ENCODE measurements at places on chromosomes 11 and 22. TPM values are rescaled to one million over a fixed set of nuclear protein-coding genes. Genes with fewer than 3 reads are reported as not detected.
A peak's percentile ranks its signal among the peaks of the same experiment; 100 is the strongest.

DNA sequence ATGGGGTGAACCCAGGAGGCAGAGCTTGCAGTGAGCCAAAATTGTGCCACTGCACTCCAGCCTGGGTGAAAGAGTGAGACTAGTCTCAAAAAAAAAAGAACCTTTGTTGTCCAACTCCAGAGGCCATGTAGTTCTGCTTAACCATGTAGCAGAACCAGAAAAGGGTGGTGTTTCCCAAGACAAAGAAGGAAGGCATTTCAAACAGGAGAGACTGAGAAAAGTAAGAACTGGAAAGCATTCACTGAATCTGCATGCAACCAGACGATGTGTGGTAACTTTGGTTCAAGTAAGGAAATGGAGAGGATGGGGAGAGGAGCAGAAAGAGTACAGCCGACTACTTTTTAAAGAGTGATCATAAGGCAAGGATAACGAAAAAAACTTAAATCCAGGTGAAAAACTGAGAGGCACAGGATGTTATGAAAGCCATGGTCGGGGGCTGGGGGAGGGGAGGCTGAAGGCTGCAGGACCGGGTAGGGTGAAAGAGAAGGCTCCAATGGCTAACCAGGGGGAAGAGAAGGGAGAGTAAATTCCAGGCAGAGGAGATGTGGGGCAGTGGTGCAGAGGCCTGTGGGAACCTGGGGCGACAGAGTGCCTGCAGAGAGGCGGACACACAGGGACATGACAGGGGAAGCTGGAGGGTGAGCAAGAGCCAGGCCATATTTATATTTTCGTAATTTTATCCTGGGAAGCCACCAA, 48.8 kb downstream of the MAPK1 start:
- no peak for DNase-seq

DNA sequence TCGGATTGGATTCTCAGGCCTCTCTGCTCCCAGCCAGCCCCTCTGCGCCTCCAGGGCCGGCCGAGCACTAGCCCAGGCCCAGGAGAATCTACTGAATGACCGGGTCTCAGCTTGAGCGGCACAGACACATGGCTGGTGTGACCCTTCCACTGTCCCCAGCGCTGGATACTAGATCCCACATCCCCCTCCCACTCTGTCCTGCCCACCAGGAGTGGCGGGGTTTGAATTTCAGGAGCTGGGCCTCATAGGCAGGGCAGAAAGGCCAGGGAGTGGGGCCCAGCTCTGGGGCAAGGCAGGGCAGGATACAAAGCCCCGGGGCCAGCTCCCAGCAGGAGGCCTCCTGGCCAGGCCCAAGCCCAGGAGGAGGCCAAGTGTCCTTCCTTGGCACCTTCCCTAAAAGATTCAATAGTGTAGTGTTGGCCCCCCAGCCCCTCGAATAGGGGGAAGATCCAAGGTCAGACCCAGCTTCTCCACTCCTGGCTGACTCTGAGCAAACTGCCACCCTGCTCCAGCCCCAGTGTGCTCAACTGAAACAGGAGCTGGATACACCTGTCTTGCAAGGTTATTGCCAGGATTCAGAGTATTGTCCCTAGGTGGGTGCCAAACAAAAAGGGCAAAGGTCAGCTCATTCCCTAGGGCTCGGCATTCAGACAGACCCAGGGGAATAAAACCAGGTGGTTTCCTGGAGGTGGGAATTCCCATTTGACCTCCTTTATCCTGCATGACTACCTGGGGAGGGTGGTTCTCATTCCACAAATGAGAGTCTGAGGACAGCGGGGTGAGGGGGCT, 22.5 kb upstream of the TCF20 start:
- DNase-seq = no peak

GRCh38 chr11:110027627-110028371, 65.4 kb upstream of the ZC3H12C start:
- DNase-seq = no peak

- no peak for DNase-seq
Observed at GRCh38 chr11:70116386-70117065, 38.4 kb downstream of the ANO1 start.

- DNase-seq = no peak
Observed at GRCh38 chr11:69467196-69467595, 14.3 kb upstream of the LINC01488 start.

DNA sequence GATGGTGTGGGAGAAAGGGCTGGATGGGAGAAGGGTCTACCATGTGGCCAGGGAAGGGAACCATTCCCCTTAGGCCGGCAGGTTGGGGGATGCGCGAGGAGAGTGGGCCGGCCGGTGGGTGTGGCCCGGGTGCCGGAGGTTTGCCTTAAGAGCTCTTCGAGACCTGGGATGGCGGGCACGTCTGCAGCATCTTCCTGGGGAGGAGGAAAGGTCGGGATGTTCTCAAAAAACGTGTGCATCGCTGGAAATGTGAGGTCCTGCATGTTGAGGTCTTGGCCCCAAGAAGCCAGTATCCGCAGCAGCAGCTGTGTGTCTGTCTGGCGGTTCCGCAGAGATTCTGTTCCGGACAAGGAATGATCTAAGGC, 1.4 kb downstream of the NAV2 start:
- no peak for DNase-seq

DNA sequence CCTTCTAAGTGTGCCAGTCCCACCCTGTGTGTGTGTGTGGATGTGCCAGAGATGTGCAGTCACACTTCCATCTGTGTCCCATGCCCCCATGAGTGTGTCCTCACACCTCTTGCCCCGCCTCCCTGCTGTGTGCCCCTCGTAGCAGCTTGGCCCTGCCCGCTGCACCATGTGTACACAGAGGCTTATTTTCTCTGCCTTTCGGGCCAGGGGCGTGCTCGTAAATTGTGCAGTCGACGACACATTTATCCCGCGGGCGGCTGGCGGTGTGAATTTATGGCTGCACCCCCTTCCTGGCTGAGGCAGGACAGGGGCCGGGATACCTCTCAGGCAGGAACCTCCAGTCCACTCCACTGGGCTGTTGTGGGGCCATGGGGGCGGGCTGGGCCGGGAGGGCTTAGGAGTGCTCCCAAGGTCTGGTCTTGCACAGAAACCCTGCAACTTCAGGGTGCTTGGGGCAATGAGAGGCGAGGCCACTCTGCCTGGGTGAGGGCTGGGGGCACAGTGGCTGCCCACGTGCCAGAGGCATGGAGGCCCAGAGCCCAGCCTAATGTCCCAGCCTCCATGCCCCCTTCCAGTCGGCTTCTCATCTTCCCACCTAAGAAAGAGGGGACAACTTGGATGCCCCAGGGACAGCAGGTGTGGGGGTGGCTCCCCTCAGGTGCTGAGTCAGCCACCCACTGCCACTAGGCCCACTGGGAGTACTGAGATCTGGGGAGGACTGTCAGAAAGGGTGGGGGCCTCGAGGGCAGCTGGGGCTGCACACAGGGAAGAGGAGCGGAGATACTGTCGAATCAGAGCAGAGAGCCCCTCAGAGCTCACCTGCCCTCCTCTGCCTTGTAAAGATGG, 12.5 kb downstream of the GP1BB start:
- no peak for DNase-seq

DNA sequence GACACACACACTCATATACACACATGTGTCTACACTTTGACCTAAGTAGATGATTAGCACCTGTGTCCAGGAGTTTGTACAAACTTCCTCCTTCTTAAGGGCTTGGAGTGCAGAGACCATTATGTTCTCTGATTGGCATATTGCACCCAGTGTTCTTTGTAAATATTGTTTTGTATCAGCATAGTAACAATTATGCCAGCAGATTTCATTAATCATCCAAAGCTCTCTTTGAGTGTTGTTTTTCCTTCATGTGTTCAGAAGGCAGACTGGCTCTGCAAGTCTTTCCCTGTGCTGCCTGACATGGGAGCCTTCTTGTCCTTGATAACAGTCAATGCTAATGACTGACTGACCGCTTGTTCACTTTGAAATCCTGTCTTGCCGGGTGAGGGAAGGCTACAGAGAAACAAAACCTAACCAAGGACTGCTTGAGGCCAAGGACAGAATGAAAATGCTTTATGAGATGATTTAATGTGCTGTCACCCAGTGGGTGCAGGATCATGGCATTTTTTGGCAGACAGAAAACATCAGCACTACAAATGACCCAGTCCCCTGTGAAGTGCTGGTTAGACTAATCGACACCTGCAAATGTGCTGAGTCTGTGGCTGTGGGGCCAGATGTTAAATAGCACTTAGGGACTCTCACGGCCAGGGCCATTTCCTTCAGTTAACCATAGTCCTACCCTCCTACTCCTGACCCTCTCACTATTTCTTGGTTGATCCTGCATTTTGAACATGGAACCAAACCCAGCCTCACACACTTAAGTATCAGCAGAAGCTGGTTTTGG, 6.6 kb upstream of the BARX2 start:
- DNase-seq = no peak

DNA sequence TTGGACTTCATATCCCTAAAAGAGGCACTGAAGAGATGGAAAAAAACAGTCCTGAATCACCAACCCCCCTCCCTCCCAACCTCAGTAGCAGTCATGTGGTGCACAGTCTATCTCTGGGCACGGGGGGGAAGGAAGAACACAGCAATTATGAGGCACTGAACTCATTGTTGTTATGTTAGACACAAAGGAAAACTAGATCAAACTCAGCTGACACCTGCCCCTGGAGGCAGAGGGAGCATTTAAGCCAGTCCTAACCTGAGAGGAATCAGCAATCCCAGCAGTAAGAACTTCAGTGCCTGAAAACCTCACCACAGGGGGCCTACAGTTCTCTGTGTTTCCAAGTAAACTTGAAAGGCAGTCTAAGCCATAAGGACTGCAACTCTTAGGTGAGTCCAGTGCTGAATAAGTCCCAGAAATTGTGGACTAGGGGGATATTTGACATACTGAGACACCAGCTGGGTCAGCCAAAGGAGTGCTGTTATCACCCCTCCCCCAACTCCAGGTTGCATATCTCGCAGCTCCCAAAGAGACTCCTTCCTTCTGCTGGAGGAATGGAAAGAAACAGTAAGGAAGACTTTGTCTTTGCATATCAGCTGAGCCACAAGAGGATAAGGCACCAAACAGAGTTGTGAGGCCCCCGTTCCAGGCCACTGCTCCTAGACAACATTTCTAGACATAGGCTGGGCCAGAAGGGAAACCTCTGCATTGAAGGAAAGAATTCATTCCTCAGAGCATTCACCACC, 72.5 kb downstream of the GLYATL1 start:
- DNase-seq = no peak

- no peak for DNase-seq
Observed at GRCh38 chr11:41659985-41660384, 200.5 kb upstream of the LRRC4C start.

DNA sequence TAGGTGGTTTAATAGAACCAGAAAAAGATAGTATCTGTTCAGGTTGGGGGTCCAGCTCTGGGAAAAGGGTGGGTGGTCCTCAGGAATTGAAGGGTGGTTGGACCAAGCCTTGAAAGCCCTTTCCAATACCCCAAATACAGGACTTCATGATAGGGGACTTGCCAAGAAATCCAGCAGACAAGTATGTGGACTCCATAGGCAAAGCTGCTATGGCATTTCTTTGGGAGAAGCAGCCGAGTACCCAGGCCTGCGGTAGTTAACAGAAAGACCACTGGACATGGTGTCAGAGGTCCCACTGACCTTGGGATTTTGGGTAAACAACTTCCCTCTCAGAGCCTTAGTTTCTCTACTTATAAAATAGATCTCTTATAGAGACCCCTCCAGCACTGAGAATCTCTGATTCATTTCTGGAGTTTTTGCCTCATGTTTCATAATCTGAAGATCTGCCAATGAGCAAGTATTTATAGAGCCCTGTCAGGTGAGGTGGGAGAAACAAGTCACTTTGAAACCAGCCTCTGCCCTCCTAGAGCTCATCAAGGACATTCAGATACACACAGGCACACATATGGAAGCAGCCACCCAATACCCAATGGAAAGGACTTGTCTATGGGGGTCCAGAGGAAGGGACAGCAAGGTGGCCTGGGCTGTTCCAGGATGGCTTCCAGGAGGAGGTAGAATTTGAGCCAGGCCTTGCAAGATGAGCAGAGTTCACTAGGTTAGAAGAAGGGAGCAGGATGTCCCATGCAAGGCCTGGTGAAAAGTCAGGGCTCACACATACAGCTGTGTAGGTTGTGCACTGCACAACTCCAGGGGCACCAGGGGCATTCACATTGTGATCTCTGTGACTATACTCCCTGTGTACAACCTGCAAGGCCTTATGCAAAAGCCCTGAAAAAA, 31.0 kb upstream of the ACCSL start:
- DNase-seq = no peak

DNA sequence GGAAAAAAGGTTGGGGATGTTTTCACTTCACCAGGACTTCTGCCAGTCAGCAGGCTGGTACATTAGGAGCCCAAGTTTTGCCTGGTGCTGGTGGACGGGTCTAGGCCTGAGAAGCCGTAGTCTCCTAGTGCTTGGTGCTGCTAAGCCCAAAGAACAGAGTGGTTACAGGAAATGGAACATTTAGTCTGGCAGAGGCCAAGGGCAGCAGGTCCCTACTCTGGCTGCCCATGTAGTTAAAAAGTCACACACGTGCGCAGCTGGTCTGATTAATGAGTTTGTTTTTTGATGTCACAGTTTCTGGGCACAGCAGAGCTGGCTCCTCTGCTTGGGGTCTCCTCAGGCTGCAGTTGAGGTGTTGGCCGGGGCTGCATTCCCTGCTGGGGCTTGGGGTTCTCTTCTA, 20.6 kb downstream of the BCR start:
- DNase-seq = no peak

DNA sequence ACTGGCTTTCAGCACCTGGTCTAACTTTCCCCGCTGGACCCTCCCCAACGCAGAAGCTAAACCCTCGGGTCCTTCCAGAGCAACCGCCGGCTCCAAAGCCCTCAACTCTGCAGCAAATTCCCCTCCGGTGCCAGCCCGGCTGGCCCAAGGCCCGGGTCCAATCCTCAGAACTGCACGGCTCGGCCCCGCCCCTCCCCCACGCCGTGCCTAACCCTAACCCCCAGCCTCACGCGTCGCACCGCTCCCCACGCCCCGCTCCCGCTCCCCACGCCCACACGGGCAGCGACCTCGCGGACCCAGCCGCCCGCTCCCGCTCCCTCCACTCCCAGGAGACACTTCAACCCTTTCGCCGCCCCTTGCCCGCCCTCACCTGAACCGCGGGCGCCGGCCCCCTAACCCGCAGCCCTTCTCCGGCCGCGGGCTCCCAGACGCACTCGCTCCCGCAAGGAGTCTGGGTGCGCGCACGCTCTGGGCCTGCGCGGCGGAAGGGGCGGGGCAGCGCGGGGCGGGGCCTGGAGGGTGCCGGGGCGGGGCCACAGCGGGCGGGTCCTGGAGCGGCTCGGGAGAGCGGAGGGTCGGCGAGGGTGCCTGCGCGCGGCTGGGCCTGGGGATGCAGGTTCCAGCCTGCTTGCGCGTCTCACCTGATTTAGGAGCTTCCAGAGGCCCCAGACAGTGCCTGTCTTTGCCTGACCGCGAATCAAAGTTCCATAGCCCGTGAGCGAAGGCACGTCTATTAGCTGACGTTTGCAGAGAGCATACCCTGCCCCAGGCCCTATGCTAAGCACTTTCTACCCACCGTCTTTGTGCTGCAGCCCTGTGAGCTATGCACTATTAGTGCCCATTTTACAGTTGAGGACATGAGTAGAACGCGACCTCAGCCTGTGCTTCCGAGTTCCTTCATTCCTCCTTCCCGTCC, at the start of gene NFRKB:
Gene NFRKB (minus strand): TSS at position 453 of the 916 bp plus-strand sequence. CDS start 2,729 bp downstream, outside the sequence.
- DNase-seq = peak; percentile 92

Gene RASSF10
- total RNA-seq = 24.4 TPM

Gene KIRREL3
- total RNA-seq = 0.26 TPM

Gene DRD4
- 2.7 TPM for total RNA-seq

Gene PPME1
- total RNA-seq = 44.6 TPM

Gene GAL3ST3
- total RNA-seq = 3.9 TPM

Gene HBG2
- not detected for total RNA-seq

Gene TMEM109
- 48.7 TPM for total RNA-seq
